Prostate gland (tissue), 2 donors: ENCODE measurements at places on chromosomes 16 and 17. TPM values are rescaled to one million over a fixed set of nuclear protein-coding genes. Genes with fewer than 3 reads are reported as not detected.

The KRTAP2-1 gene
- total RNA-seq, result not detected

The C1QTNF1 gene
- 57.9 TPM for total RNA-seq

The COX6A2 gene
- total RNA-seq, result 3.9 TPM

The AATK gene
- total RNA-seq, result 5.2 TPM

The QPRT gene
- total RNA-seq, result 11.1 TPM

The CHD9NB gene
- 4.3 TPM for total RNA-seq

The MEIOC gene
- total RNA-seq, result not detected

The CMTM2 gene
- 62.9 TPM for total RNA-seq

The OSBPL7 gene
- 19.2 TPM for total RNA-seq

The CYB5B gene
- 71.3 TPM for total RNA-seq

The MYH8 gene
- 0.05 TPM for total RNA-seq

The EMP2 gene
- 40.8 TPM for total RNA-seq

The KCTD11 gene
- total RNA-seq, result 8.9 TPM

The NPIPB9 gene
- not detected for total RNA-seq

The AARS1 gene
- total RNA-seq, result 93.1 TPM

The ANKRD13B gene
- total RNA-seq, result 2.7 TPM

The ZNF668 gene
- 21.4 TPM for total RNA-seq

The RNU2-1 gene
- not detected for total RNA-seq

The ABCA8 gene
- total RNA-seq, result 111 TPM

The DOC2A gene
- 3.0 TPM for total RNA-seq

The TAT gene
- 0.17 TPM for total RNA-seq

The TBC1D3H gene
- total RNA-seq, result 0.91 TPM

The KCTD2 gene
- 24.4 TPM for total RNA-seq

The SLC5A10 gene
- total RNA-seq, result not detected

The ZNF205 gene
- 27.0 TPM for total RNA-seq

The ADCY9 gene
- 7.2 TPM for total RNA-seq

The SPAG5 gene
- total RNA-seq, result 17.3 TPM

The TLCD2 gene
- 2.3 TPM for total RNA-seq

The SRCIN1 gene
- 4.8 TPM for total RNA-seq

The AGRP gene
- not detected for total RNA-seq

The SRL gene
- total RNA-seq, result 2.6 TPM

The EVPLL gene
- total RNA-seq, result 1.6 TPM

The KIF18B gene
- 2.5 TPM for total RNA-seq

The SAP30BP gene
- total RNA-seq, result 72.3 TPM

The IL17C gene
- total RNA-seq, result not detected

The TPSG1 gene
- total RNA-seq, result not detected

The ZNF785 gene
- 18.9 TPM for total RNA-seq

The SMIM36 gene
- total RNA-seq, result not detected

The FBXL16 gene
- 6.1 TPM for total RNA-seq

The CA7 gene
- total RNA-seq, result not detected

The KRTAP9-8 gene
- total RNA-seq, result not detected

The KRT28 gene
- total RNA-seq, result not detected

The TMEM92 gene
- total RNA-seq, result 0.91 TPM

The TSNAXIP1 gene
- 2.1 TPM for total RNA-seq

The HCRT gene
- total RNA-seq, result not detected

The PRR29 gene
- total RNA-seq, result 0.74 TPM
